ENCODE measurements at places on chromosomes 7 and 10. TPM values are rescaled to one million over a fixed set of nuclear protein-coding genes. Genes with fewer than 3 reads are reported as not detected.

The MALRD1 gene
- total RNA-seq: not detected

The RBM17 gene
- total RNA-seq: 35.0 TPM

The ACTR3C gene
- total RNA-seq: 0.07 TPM

The MEOX2 gene
- 34.8 TPM for total RNA-seq

The DRGX gene
- not detected for total RNA-seq

The BLNK gene
- total RNA-seq: not detected

The MYOZ1 gene
- total RNA-seq: not detected

The SPDYE18 gene
- 0.07 TPM for total RNA-seq

The KAT6B gene
- total RNA-seq: 4.4 TPM

The NPTX2 gene
- 0.60 TPM for total RNA-seq

The CALHM3 gene
- not detected for total RNA-seq

The PDK4 gene
- 1.8 TPM for total RNA-seq

The CYP2C9 gene
- total RNA-seq: not detected

The PLA2G12B gene
- not detected for total RNA-seq

The FEZF1 gene
- total RNA-seq: not detected

The ZC3HAV1L gene
- 15.3 TPM for total RNA-seq

The WNT8B gene
- total RNA-seq: not detected

The IFIT2 gene
- total RNA-seq: 5.9 TPM

The VPS37D gene
- total RNA-seq: 1.8 TPM

The ZMYND11 gene
- 31.9 TPM for total RNA-seq

The MYO1G gene
- 0.25 TPM for total RNA-seq

The SORBS1 gene
- 4.2 TPM for total RNA-seq

The RNLS gene
- 1.4 TPM for total RNA-seq

The GIMAP5 gene
- 54.7 TPM for total RNA-seq

The CPA5 gene
- not detected for total RNA-seq

The LRRC18 gene
- total RNA-seq: not detected

The AGR2 gene
- not detected for total RNA-seq

The ZNF117 gene
- total RNA-seq: 5.0 TPM

The RBP3 gene
- not detected for total RNA-seq

The CABCOCO1 gene
- total RNA-seq: 0.53 TPM

The PLXDC2 gene
- total RNA-seq: 1.1 TPM

All from mammary microvascular endothelial cell (primary cell).